ENCODE measurements at places on chromosomes 5 and 9.

DNA sequence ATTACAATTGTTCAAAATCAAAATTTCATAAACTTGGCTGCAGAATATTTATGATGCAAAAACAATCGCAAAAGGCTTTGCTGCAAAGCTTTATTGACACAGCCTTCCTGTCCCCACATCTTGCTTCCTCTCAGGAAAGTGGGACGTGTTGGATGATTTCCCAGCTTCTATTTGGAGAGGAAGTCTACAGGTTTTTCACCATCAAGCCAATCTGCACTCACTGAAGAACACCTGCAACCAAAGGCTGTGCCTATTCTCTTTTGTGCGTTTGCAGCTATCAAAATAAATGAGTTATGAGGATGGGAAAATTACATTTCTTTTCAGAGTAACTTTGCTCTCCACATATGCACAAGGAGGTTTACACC lies 214.4 kb downstream of the PLK2 start:
- DNase-seq, result no peak

GRCh38 chr9:69223605-69224004 lies 49.5 kb downstream of the TJP2 start:
- DNase-seq, result peak; percentile 43

GRCh38 chr5:153885141-153885540 lies 153.6 kb downstream of the FAM114A2 start:
- no peak for DNase-seq

- DNase-seq, result no peak
Measured at GRCh38 chr5:88895681-88896501, 12.9 kb upstream of the MEF2C start.

All from GM19239 (cell line).